ENCODE measurements at places on chromosomes 16 and 17.

GRCh38 chr17:32157225-32157624, 14.9 kb downstream of the RHOT1 start:
- no peak for DNase-seq

DNA sequence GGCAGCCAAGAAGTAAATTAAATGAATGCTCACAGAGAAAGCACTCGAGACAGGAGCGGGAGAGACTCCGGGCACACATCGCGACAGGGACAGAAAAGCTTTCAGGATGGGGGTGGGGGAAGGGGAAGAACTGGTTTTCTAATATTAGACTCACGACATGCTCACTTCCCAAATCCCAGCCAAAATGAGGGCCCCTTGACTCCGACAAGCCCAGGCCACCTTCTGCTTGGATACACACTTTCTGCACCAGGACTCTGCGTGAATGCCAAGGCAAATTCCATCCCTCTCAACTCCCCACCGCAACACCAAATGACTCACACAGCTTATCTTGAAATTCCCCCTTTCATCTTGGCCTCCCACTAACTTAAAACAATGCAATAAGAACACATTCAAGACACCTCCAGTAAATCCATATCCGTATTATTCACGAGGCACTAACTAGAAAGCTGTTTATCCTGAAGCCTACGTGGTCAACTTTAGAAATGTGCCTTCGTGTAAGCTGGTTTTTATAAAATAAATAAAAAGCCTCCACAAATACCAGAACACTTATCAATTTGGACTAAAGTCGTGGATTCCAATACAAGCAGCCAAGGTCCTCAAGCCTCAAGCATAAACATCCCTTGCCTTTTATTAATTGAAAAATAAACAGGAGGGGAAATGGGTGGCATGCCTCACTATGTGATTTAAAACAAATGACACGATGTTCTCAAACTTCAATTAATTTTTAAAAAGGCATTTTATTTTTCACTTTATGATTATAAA, 46.1 kb downstream of the NXN start:
- no peak for DNase-seq

DNA sequence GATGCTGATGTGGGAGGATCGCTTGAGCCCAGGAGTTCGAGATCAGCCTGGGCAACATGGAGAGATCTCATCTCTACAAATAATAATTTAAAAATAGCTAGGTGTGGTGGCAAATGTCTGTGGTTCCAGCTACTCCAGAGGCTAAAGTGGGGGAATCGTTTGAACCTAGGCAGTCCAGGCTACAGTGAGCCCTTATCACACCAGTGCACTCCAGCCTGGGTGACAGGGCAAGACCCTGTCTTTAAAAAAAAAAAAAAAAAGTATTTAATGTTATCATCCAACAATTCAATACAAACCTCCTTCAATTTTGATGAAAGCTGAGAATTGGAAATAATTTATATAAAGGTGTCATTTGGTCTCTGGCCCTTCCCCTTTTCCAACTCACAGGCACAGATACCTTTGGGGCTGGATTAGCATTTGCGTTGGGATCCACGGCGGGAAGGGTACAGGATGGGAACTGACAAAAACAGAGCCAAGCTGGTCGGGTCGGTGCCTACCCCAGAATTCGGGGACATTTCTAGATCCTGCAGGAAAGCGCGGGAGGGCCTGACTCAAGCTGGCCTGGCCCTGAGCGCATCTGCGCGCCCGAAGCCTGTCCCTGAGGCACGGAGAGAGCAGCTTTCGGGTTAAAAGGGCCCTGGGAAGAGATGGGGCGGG, 860 bp upstream of the DCAF7 start:
- DNase-seq = no peak

- no peak for DNase-seq
These were observed 8.7 kb upstream of the KAT7 start for GRCh38 chr17:49779739-49780231.

- DNase-seq = no peak
These were observed 46.7 kb upstream of the RCVRN start for GRCh38 chr17:9951803-9952202.

DNA sequence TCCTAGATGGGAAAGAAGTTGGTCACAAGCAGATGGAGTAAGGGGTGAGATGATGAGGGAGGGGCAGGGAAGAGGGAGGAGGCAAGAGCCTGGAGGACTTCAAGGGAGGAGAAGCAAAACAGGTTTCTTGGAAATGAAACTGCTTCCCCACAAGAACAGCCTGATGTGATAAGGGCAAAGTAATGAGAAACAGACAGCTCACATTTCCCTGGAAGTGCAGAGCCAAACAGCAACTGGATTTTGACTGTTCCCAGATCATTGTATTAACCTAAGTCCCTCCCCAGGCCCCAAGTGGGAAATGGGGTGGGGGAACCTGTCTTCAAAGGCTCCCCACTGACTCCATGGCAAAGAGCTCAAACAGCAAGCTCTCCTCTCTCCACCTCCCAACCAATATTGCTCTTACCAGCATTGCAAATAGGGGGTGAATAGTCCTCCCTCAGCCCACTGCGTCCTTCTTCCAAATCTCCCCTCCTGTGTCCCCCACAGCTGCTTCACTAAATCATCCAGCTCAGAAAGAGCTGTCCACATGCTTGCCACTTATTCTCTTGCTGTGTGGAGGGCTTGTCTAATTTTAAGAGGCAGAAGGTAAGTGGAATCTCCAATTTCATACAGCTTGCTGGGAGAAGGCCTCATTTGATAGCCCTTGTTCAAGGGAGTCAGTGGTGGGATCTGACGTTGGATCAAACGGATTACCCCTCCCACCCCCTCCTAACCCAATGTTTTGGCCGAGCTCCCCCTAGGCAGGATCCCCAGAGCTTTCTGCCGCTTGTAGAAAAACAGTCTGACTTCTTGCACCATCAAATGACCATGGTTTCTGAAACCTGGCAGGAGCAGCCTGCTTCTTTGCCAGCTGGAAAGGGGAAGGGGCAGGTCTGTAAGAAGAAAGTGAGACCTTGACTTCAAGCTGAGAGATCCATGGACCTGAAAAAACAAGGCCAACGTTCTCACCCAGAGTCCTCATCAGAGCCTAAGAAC, 56.3 kb upstream of the SMIM36 start:
- DNase-seq = no peak

All from esophagus squamous epithelium (tissue), 5 donors.